ENCODE measurements at places on chromosomes 16 and 17. TPM values are rescaled to one million over a fixed set of nuclear protein-coding genes. Genes with fewer than 3 reads are reported as not detected.

DNA sequence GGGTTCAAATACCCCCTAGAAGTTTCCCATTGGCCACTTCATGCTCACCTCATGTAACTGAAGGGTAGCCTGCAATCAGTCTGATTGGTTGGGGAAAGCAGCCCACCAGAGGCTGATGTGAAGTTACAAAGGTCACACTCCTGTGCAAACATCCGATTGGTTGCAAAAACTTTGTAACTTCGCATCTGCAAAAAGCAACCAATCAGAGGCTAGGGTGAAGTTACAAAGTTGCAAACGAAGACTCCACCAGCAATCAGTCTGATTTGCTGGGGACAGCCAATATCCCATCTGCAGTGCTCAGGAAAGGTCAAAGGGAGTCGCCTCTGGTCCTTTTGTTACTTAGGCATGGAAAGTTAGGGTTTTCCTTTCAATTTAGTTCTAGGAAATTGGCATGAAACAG, 40.1 kb downstream of the TAOK1 start:
- H3K36me3 ChIP-seq, result no peaks in the 10 kb centered on the region
- H3K4me3 ChIP-seq, result no peak overlapping the region
- no peaks in the 10 kb centered on the region for H3K4me1 ChIP-seq
- no peaks in the 10 kb centered on the region for H3K27me3 ChIP-seq
- DNase-seq, result no peak

GRCh38 chr16:80606221-80606766, 65.5 kb downstream of the DYNLRB2 start:
- no peaks in the 10 kb centered on the region for H3K27me3 ChIP-seq
- peaks cover 6% of the 10 kb centered on the region for H3K4me1 ChIP-seq
- H3K4me3 ChIP-seq, result no peak overlapping the region
- H3K27ac ChIP-seq, result no peak overlapping the region

GRCh38 chr16:85171759-85172454, 59.6 kb upstream of the CIBAR2 start:
- H3K36me3 ChIP-seq, result no peaks in the 10 kb centered on the region
- H3K27me3 ChIP-seq, result no peaks in the 10 kb centered on the region
- DNase-seq, result no peak
- peaks cover 52% of the 10 kb centered on the region for H3K4me1 ChIP-seq

HYDIN gene
- total RNA-seq, result 1.1 TPM

Data from astrocyte (in vitro differentiated cells and primary cell).